A549 treated with AZD2906 at 1 μM for 4 hours (cell line): ENCODE measurements at places on chromosomes 1 and 21. TPM values are rescaled to one million over a fixed set of nuclear protein-coding genes. Genes with fewer than 3 reads are reported as not detected.

CRNN gene
- total RNA-seq, result not detected in 5 replicates

S100A12 gene
- total RNA-seq, result not detected in 5 replicates

TNFRSF9 gene
- total RNA-seq, result 1.8 to 3.2 TPM (median 2.3 TPM) in 5 replicates

LRRC38 gene
- total RNA-seq, result 0.05 to 0.11 TPM (median 0.09 TPM) in 5 replicates

HSF2BP gene
- 1.6 to 2.4 TPM (median 2.1 TPM) in 5 replicates for total RNA-seq

WDR4 gene
- total RNA-seq, result 22.5 to 29.8 TPM (median 29.1 TPM) in 5 replicates

THEM5 gene
- total RNA-seq, result 0.06 TPM in 1 of 5 replicates, not detected in the others

IGSF21 gene
- not detected in 5 replicates for total RNA-seq

FCMR gene
- total RNA-seq, result 4.4 to 6.3 TPM (median 5.8 TPM) in 5 replicates

OLFML3 gene
- total RNA-seq, result 3.7 to 4.7 TPM (median 3.9 TPM) in 5 replicates

PROK1 gene
- not detected in 5 replicates for total RNA-seq

CACHD1 gene
- total RNA-seq, result 1.3 to 1.6 TPM (median 1.3 TPM) in 5 replicates

LCE3D gene
- total RNA-seq, result 2.8 to 4.4 TPM (median 3.1 TPM) in 5 replicates

C1orf216 gene
- 13.4 to 14.7 TPM (median 14.6 TPM) in 5 replicates for total RNA-seq

FMN2 gene
- total RNA-seq, result 3.2 to 4.4 TPM (median 3.8 TPM) in 5 replicates

MFAP2 gene
- total RNA-seq, result 0.85 to 1.4 TPM (median 0.93 TPM) in 5 replicates

SEMA4A gene
- total RNA-seq, result 0.34 to 0.69 TPM (median 0.40 TPM) in 5 replicates

CYP4A11 gene
- total RNA-seq, result not detected in 5 replicates

ZBTB8A gene
- 4.1 to 5.1 TPM (median 4.8 TPM) in 5 replicates for total RNA-seq

SH2D1B gene
- 0.10 to 0.20 TPM (median 0.10 TPM) in 5 replicates for total RNA-seq

SLC44A3 gene
- 1.6 to 1.9 TPM (median 1.6 TPM) in 5 replicates for total RNA-seq

ST6GALNAC3 gene
- 0.39 to 0.92 TPM (median 0.61 TPM) in 5 replicates for total RNA-seq

KIAA0040 gene
- total RNA-seq, result 0.78 to 1.2 TPM (median 0.95 TPM) in 5 replicates

CELA3A gene
- not detected in 5 replicates for total RNA-seq

OR2G6 gene
- total RNA-seq, result not detected in 5 replicates

KRTAP19-1 gene
- total RNA-seq, result not detected in 5 replicates

DBT gene
- total RNA-seq, result 3.1 to 3.9 TPM (median 3.7 TPM) in 5 replicates

HRNR gene
- 0.01 TPM in 2 of 5 replicates, not detected in the others for total RNA-seq

TNFSF4 gene
- total RNA-seq, result 0.05 to 0.09 TPM (median 0.07 TPM) in 5 replicates
